ENCODE measurements at places on chromosomes 2 and 18. TPM values are rescaled to one million over a fixed set of nuclear protein-coding genes. Genes with fewer than 3 reads are reported as not detected.

Gene NAPG
- 31.1 TPM for total RNA-seq

DNA sequence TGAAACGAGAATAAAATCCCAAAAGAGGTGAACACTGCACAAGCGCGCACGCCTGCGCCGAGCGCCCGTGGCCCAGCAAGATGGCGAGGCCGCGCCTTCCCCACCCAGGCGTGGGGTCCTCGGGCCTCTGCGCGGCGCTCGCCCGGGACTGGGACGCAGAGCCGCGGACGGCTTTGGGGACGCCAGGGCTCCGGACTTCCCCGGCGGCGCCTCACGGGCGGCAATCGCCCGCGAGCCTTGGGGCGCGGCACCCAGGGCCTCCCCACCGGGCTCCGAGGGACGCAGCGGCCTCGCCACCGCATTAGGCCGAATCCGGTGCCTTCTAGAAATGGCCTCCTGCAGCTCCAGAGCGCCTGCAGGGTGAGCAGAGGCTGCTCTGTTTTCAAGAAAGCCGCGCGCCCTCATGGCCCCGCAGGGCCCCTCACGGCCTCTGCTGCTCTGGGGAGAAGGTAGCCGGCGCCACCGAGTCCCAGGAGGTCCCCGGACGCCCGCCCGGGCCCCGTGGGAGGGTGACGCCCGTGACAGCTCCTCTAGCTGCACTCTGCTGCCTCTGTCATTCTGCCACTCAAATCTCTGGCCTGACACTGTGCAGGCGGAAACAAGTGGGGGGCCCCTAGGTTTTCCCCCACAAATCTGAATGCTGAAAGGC is 35.9 kb upstream of the POMC start:
- H3K36me3 ChIP-seq, result no peaks in the 10 kb centered on the region
- H3K27me3 ChIP-seq, result no peaks in the 10 kb centered on the region
- no peak for DNase-seq
- H3K4me3 ChIP-seq, result peak overlapping the region; percentile 55
- no peaks in the 10 kb centered on the region for H3K4me1 ChIP-seq

DNA sequence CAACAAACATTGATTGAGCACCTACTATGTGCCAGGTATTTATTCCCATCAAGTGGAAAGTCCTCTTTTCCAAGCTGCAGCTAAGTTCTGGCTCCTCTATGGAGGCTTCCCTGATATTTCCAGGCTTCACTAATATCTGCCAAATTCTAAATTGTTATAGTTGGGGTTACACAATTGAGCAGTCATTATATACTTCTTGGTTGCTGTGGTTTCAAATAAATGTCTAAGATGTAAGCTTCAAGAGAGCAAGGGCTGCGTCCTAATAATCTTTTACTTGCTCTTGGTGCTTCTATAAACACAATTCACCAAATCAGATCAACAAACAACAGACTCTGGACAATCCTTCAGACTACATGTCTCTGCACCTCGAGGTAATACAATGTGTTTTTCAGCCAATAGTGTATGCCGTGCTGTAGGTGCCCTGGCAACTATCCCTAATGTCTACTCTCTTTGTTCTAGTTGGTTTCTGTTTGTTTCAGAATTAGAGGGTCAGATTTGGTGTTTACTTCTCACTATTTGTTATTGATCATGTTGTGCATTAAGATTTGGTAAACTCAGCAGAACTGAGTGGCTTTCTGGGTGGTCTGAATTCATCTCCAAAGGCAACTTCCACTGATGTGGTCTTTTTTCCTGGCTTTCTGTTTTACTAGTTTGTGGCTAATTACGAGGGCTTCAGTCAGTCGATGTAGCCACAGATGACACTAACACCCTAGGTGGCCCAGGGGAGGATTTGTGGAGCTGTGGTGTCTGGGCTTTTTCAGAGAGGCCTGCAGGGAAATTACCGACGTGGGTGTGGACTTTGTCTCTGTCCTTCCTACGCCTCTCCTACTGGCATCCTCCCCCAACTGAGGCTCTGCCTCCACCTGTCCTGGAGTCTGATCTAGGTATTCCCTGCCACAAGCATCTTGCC is 50.4 kb downstream of the CDCA7 start:
- H3K4me1 ChIP-seq, result no peaks in the 10 kb centered on the region
- H3K27me3 ChIP-seq, result no peaks in the 10 kb centered on the region
- H3K36me3 ChIP-seq, result no peaks in the 10 kb centered on the region
- DNase-seq, result no peak

GRCh38 chr2:18550433-18550832 is 10.0 kb downstream of the RDH14 start:
- no peak overlapping the region for H3K27ac ChIP-seq
- DNase-seq, result no peak
- no peaks in the 10 kb centered on the region for H3K27me3 ChIP-seq

GRCh38 chr2:20584399-20585358 is 66.2 kb downstream of the HS1BP3 start:
- DNase-seq, result no peak
- no peaks in the 10 kb centered on the region for H3K36me3 ChIP-seq
- peak overlapping the region; percentile 66 for H3K27ac ChIP-seq
- H3K27me3 ChIP-seq, result no peaks in the 10 kb centered on the region
- no peak overlapping the region for H3K4me3 ChIP-seq
- peaks cover 35% of the 10 kb centered on the region for H3K4me1 ChIP-seq

Gene SRD5A2
- total RNA-seq, result not detected

Gene GULP1
- 67.8 TPM for total RNA-seq

DNA sequence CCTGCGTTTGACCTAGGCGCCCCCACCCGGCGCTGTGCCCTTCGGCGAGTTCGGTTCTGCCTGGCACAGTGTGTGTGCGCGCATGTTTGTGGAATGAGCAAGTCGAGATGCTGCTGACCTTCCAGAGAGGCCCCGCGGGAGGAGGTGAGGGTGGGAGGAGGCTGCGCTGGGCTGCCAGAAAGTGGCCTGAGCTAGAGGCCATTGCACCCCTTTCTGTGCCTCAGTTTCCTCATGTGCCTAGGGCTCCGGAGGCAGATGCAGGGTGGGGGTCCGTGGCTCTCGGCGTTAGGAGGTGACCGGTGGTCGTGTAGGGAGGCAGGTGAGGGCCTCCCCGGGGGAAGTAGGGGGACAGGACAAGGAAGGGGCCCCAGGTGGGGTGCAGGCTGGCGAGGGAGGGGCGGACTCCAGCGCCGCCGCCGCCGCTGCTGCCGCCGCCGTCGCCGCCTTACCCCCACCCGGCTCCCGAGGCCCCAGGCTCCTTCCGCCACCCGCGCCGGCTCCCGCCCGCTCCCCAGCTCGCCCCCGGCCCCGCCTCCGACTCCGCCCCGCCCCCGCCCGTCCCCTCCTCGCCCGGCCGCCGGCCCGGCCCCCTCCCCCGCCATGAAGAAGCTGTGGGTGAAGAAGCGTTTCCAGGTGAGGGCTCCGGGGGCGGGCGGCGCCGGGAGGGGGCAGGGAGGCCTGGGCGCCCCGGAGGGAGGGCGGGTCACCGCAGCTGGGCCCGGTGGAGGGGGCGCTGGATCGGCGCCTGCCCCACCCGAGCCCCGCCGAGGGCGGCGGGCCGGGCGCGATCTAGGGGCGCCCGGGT is 7.0 kb downstream of the SPEG start:
- peaks cover 3% of the 10 kb centered on the region for H3K36me3 ChIP-seq
- H3K4me1 ChIP-seq, result peaks cover 45% of the 10 kb centered on the region
- peak; percentile 89 for DNase-seq
- H3K4me3 ChIP-seq, result peak overlapping the region; percentile 89

DNA sequence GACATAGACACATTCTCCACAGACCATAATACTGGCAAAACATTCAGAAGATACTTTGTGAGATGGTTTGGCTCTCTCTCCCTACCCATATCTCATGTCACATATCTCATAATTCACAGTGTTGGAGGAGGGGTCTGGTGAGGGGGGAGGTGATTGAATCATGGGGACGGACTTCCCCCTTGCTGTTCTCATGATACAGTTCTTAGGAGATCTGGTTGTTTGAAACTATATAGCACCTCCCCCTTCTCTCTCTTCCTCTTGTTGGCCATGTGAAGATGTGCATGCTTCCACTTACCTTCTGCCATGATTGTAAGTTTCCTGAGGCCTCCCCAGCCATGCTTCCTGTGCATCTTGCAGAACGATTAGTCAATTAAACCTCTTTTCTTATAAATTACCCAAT is 61.1 kb downstream of the HK2 start:
- no peak for DNase-seq
- peaks cover 3% of the 10 kb centered on the region for H3K36me3 ChIP-seq
- H3K4me1 ChIP-seq, result peaks cover 9% of the 10 kb centered on the region

DNA sequence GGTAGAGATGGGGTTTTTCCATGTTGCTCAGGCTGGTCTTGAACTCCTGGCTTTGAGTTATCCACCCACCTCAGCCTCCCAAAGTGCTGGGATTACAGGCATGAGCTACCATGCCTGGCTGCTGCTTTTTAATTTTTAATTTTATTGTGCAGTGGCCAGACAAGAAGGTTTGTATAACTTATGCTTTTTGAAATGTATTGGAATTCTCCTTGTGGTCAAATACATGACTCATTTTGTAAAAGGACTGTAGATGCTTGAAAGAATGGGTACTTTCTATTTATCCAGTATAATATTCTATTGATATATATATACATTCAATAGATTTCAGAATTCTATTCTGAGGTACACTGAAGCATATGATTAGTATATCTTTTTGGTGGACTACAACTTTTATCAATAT is 82.6 kb upstream of the ST3GAL5 start:
- H3K27me3 ChIP-seq, result no peaks in the 10 kb centered on the region
- H3K4me1 ChIP-seq, result peaks cover 2% of the 10 kb centered on the region
- no peak overlapping the region for H3K4me3 ChIP-seq
- no peak overlapping the region for H3K27ac ChIP-seq

- no peak for DNase-seq
- H3K36me3 ChIP-seq, result no peaks in the 10 kb centered on the region
- no peak overlapping the region for H3K4me3 ChIP-seq
- H3K4me1 ChIP-seq, result no peaks in the 10 kb centered on the region
- no peak overlapping the region for H3K27ac ChIP-seq
These were observed 1379.1 kb upstream of the CDH2 start for GRCh38 chr18:29556070-29556469.

DNA sequence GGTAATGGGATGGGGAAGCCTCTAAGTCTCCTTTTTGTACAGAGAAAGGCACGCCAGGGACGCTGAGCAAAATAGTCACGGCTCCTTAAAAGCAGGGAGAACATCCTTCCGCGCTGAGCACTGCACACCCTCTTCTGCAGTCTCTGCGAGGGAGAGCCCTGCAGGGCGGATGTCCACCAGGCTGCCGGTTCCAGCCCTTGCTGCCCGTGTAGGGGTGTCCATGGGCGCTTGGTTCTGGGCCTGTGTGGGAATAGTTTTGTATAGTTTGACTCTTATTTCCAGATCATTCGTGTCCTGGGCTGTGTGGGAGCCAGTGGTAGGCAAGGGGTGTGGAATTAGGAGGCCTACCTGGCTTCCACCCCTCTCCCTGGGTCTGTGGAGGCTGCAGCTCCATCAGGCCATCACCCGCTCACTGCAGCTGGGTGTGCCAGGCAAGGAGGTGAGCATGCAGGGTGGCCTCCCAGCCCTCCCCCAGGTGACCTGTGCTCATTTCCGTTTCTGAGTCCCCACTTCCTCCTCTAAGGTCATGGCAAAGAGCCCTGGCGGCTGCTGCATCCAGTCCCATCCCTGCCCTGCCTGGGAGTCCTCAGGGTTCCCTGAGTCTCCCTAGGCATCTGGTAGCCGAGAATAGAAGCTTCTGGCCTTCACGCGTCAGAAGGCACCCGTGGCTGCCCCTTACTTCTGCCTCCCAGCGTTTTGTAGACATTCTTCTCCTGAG is 202.6 kb downstream of the LDLRAD4 start:
- DNase-seq, result peak; percentile 59
- H3K27ac ChIP-seq, result peak overlapping the region; percentile 53
- H3K4me1 ChIP-seq, result peaks cover 31% of the 10 kb centered on the region
- H3K36me3 ChIP-seq, result no peaks in the 10 kb centered on the region
- no peaks in the 10 kb centered on the region for H3K27me3 ChIP-seq
- H3K4me3 ChIP-seq, result no peak overlapping the region

DNA sequence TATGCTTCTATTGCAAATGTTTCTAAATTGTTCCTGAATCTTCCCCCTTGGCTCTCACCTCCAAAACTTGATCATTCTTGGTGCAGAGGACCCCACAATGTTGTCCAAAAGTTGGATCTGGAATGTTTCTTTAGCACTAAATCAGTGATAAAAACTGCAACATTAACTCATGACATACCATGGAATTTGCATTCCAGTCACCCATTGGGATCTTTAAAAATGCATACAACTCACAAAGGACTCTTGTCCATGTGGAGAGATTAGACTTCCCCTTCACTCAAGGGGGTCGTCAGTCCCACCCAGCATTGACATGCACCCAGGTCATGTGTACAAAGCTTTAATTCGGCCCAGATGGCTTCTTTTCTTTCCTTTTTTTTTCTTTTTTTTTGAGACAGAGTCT is 169.3 kb downstream of the SETBP1 start:
- no peaks in the 10 kb centered on the region for H3K36me3 ChIP-seq
- H3K4me3 ChIP-seq, result no peak overlapping the region

DNA sequence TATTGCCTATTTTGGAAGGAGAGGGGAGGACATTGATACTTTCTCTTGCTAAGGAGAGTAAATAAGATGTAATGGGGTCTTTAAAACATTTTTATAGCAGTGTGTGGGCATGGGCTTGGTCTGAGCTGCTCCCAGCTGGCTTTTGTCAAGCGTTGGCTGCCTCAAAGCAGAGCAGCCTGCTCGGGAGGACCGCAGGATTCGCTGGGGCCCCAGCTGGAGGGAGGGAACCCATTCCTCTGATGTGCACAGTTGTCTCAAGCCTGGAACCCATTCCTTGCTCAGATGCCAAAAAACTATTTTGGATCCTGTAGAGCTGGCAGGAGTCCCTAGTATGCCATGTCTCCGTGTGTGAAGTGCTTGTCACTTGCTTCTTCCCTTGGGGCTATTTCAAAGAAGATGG is 59.4 kb upstream of the RMDN2 start:
- H3K27me3 ChIP-seq, result no peaks in the 10 kb centered on the region
- H3K4me1 ChIP-seq, result no peaks in the 10 kb centered on the region
- no peak for DNase-seq
- no peak overlapping the region for H3K27ac ChIP-seq
- H3K4me3 ChIP-seq, result no peak overlapping the region

DNA sequence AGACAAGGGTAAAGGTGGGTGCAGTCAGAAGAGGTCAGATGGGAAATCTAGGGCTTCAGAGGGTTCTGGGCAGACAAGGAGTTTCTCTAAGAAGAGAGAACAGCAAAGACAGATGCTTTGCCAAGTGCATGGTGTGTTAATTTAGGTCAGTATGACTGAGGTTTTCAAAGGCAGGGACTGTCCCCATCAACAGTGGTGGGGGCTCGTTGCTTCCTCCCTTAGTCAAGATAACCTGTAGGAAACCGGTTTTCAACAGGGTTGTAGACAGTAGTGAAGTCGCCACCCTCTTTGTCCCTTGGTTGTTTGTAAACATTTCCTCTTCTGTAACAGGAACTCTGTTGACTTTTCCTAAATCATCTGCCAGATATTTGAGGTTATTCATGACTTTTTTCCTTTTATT is 11.6 kb downstream of the RAB12 start:
- peaks cover 11% of the 10 kb centered on the region for H3K4me1 ChIP-seq
- H3K27ac ChIP-seq, result no peak overlapping the region
- H3K4me3 ChIP-seq, result no peak overlapping the region
- no peak for DNase-seq

Gene CCDC138
- total RNA-seq, result 0.75 TPM
